ENCODE measurements at places on chromosomes 6 and 20.
A peak's percentile ranks its signal among the peaks of the same experiment; 100 is the strongest.

DNA sequence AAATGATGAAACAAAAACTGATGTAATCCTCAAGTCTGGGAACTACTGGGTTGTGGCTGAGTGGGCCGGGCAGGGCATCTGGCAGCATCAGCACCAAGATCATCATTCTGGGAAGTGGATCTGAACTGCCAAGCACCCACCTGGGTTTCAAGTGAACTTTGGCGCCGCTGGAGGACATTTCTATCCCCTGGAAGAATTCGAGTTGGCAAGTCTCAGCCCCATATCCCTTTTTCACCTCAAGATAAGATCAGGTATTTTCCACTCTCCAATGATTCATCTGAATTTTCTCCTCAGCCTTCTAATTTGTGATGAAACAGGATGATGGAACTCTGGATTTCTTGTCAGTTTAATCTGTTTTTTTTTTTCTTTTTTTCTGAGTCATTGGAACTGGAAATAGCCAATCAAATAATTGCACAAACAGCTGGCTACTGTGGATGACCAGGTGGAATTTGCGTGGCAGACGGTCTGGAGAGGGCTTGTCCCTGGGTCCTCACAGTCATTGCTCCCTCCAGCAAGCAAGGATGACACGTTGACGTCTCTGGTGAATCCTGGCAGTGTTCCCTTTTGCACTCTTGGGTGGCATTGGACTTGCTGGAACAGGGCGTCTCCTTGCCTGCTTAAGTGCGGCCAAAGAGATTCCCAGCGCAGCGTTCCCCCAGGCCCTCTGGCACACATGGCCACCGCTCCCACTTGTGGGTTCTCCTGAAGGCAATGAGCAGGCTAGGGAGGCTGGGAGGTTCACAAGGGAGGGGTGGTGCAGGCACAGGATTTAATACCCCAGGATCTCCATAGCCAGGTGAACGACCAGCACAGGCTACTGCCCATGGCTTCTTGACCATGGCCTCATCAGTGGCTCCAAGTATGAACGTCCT, 80.4 kb downstream of the DHX35 start:
- DNase-seq = no peak

- no peak for DNase-seq
Observed at GRCh38 chr20:37353285-37353849, 7.4 kb downstream of the SRC start.

- DNase-seq = no peak
Observed at GRCh38 chr6:13163161-13163944, 165.0 kb downstream of the TBC1D7 start.

DNA sequence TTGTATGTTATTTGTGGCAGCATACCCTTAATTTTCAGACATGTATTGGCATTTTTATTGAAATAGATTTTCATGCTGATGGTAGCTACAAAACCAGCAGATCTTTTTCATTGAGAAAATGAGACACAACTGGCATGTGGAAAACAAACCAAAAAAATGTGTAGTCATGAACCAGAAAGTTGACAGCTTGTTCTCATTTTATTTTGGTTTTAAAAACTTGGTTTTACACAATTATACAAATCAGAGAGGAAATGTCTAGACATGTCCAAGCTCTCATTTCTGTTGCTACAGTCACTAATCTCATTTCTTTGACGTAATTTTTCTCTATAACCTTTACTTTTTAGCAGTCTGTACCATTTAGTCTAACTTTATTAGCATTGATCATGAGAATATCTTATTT, 85.4 kb downstream of the GRIK2 start:
- DNase-seq = no peak

DNA sequence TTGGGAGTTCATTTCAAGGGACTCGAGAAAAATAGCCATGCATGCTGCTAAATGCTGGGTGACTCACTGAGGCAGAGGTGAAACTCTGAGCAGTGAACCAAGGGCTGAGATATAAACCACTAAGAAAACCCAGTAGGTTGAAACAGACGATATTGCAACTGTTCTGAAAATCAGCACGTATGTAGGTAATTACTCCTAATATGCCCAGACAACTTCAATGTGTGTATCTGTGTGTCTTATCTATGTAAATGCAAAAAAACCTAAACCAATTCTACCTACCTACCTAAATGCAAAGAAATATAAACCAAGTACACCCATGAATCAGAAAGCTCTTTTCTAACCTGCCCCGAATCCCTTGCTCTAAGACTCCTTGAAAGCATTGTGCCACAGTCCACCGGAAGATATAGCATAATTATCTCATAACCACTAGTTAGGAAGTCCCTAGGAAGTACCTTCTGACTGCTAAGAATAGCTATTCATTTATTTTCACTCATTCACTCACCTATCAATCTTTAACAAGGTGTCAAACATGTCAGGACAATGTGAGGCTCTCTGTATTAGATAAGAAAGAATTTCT, 458.7 kb upstream of the RUNX2 start:
- no peak for DNase-seq

DNA sequence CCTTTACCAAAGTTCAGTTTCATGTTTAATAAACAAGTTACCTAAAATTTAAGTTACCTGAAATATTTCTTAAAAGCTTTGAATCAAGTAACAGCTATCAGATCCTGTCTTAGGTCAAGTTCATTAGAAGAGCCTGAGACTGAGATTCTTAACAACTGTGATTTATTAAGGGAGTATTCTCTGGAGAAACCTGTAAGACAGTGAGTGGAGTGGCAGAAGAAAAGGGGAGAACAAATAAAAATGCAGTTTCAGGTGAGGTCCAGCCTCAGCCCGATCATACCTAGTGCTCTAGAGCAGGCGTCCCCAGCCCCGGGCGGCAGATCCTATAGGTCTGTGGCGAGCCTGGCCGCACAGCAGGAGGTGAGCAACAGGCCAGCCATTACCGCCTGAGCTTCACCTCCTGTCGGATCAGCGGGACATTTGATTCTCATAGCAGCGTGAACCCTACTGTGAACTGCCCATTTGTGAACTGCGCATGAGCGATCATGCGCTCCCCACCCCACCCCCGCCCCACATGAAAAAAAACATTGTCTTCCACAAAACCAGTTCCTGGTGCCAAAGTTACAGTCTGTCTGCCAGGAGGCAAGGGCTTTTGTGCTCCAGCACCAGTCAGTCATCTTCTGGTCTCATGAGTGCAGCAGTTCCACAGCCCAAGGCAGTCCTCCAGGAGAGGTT, 59.2 kb upstream of the ADGRB3 start:
- DNase-seq = no peak

DNA sequence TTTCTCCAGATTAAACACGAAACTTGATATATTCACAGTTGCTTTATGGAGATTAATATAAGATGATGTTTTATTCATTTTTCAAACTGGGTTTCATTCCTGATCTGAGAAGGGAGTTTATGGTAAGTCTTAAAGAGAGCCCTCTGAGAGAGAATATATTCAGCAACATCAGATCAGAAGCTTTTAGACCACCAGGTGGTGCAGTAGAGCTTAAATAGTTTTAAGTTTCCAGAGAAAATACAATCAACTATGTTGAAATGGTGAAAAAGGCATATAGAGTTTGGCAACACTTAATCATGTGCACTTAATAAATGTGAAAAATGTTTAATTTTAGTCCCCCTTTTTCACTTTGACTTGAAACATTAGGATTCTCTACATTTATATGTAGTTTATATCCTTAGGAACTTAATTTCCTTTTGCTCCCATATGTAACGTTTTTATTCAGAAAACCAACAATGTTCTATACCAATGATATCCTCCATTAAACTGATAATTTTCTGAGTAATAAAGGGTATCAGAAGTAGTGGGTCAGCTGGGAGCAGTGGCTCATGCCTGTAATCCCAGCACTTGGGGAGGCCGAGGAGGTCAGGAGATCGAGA, 86.4 kb upstream of the CLDN20 start:
- DNase-seq = peak; percentile 39

DNA sequence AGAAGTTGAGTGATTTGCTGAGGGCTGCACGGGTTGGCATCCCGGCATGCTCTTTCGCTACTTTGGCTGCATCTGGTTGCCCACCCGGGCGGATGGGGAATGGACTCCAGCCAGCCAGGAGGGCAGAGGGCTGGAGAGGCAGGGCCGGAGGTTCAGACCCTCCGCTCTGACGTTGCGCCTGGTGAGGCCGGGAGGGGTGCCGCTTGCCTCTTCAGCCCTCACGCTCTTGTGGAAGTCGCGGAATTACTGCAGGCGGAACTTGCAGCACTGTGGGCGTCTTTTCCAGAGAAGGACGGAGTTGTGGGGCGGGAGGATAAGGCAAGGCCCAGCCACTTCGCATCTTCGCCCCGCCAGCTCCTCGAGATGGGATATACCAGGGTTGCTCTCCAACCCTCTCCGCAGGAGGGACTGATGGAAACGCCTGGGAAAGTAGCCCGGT, 656 bp downstream of the RTEL1 start:
- no peak for DNase-seq

GRCh38 chr20:48858075-48858790, 30.4 kb upstream of the PREX1 start:
- no peak for DNase-seq

DNA sequence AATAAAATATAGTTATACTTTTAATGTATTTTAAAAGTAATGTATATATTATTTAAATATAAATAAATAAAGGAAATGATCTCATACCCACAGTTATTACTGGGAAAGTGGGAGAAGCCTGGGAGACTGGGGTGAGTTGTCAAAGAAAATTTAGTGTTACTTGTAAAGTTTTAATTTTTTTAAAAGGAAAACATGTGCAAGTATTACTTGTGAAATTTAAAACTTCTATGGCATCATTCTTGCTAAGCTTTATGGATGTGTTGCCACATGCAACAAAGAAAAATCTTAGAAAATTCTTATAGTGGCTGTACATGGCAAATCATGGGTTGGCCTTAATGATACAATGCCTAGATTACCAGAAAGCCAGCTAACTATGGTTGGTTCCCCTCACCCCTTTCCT, 194.0 kb upstream of the KCNK16 start:
- DNase-seq = no peak

- no peak for DNase-seq
Observed at GRCh38 chr20:32241807-32242206, 34.1 kb downstream of the POFUT1 start.

DNA sequence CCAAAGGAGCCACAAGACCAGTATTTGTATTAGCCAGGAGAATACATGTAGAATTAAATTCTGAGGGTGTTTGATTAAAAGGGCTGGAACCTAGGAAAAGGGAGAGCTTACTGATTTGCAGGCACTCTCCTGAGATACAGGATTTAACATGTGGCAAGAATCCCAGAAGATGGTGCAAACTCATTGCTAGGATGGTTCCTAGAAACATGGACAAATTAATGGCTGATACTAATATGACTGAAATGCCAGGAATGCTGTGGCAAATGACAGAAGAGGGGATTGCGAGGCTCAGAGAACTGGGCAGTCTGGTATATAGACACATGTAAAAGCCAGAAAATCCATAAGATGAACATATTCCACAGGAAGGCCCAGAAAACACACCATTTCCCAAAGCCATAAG, 118.1 kb downstream of the RWDD2A start:
- no peak for DNase-seq

DNA sequence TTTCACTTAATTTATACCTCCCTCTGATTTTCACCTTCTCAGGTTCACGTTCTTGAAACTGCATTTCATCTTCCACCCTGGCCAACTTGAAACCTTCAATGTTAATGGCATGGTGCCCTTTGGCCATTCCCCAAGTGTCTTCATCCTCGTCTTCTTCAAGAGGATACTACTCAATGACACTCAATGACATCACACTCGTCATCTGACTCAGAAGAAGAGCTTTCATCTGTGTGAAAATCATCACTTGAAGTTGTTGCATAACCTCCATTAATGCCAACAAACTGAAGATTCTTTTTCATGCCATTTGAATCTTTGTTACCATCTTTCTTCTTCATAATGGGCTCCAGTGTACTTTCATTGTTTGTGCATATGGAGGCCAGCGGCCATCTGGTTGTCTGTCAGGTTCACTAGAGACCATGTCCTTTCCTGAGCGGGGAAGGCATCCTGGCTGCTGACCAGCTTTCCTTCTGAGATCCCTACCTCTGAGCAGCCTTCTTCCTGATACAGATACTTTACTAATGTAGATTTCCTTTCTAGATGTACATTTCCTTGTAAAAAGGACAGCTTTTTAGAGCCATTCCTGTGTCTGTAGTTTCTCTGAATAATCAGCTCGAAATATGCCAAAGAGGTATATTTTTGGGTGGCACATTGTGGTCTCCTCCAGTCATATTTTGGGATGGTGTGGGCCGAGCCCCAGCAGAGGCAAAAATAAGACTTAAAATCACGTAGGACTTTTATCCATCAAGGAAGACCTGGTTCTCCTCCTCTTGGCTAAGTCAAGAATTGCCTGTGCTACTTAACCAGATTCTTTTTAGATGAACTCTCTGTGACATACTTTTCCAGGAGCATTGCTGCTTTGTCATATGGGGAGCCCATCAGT, 21.3 kb downstream of the TRMT6 start:
- no peak for DNase-seq

DNA sequence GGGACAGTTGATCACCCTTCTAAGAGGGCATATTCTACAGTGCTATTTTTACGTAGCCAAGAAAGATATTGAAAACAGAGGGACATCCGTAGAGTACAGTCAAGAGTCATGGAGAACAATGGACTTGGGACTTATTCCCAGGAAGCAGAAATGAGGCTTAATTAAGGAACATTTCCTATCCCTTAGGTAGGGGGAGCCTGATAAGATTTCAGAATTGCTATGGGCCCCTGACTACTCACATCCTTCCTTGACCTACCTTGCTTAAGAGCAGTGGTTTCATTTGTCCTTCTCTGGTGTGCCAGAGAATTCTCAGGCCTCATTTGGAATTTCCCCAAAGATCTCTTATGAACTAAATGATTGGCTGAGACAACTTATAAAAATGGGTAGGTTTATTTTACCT, 189.5 kb upstream of the DTNBP1 start:
- no peak for DNase-seq

- no peak for DNase-seq
Observed at GRCh38 chr20:22343612-22344011, 240.8 kb downstream of the FOXA2 start.

DNA sequence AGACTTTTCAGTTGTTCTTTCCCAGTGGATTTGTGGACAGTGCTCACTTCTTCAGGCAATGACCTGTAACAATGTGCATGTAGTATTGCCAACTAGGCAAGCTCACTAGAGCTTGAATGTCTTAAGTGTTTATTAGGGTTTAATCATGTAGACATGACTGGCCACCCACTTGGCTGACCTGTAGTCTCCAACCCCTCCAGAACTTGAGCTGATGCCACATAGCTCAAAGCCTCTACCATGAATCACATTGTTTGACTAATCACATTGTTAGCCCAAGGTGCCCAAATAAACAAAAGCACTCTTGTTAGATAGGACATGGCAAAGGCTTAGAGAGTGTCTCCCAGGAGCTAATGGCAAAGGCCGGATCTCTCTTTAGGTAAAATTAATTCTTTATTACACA, 272.7 kb downstream of the GRIK2 start:
- DNase-seq = no peak

- DNase-seq = no peak
Observed at GRCh38 chr6:26598267-26598666, 1.5 kb downstream of the ABT1 start.

- no peak for DNase-seq
Observed at GRCh38 chr6:168439794-168440450, 1.1 kb upstream of the SMOC2 start.

GRCh38 chr6:56491606-56492328, 150.9 kb downstream of the DST start:
- DNase-seq = no peak
